ENCODE measurements at places on chromosomes 1 and 21.

GRCh38 chr1:223035724-223036478 is 107.1 kb downstream of the TLR5 start:
- H3K27me3 ChIP-seq = no peaks in the 10 kb centered on the region
- no peak for DNase-seq
- peaks cover 20% of the 10 kb centered on the region for H3K4me1 ChIP-seq
- no peak overlapping the region for H3K4me3 ChIP-seq
- no peaks in the 10 kb centered on the region for H3K36me3 ChIP-seq

DNA sequence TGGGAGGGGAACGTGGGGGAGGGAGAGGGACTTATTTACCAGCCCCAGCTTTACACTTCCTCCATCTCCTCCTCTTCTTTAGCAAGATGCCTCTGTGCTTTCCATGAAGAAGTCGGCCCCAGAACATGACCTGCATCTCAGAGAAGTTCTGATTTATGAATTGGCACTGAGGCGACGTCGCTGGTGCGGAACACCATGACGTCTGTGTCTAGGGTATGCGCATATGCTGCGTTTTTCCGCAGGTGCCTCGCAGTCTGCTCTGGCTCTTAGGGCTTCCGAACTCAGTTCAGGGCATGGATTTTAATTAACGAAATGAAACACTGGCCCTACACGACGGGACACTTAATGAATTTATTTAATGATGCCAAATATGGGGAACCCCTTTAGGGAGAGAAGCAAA is 510.3 kb downstream of the SMYD3 start:
- H3K36me3 ChIP-seq = no peaks in the 10 kb centered on the region
- no peak overlapping the region for H3K4me3 ChIP-seq
- H3K27me3 ChIP-seq = no peaks in the 10 kb centered on the region
- H3K4me1 ChIP-seq = no peaks in the 10 kb centered on the region
- DNase-seq = no peak

GRCh38 chr21:26845066-26845758 is at the start of gene ADAMTS1:
Gene ADAMTS1 (minus strand): TSS chr21:26845409. CDS start chr21:26844954, 455 bp downstream.
- H3K36me3 ChIP-seq = peaks cover 13% of the 10 kb centered on the region
- peak within 1 kb of the TSS; percentile 87 for H3K4me3 ChIP-seq
- H3K4me1 ChIP-seq = peaks cover 3% of the 10 kb centered on the region
- DNase-seq = peak; percentile 77

- no peaks in the 10 kb centered on the region for H3K27me3 ChIP-seq
- no peaks in the 10 kb centered on the region for H3K36me3 ChIP-seq
- no peak overlapping the region for H3K4me3 ChIP-seq
- no peak for DNase-seq
Measured at GRCh38 chr21:44738621-44739020, 27.2 kb upstream of the TSPEAR start.

GRCh38 chr1:77188770-77189169 is 30.5 kb downstream of the PIGK start:
- H3K36me3 ChIP-seq = no peaks in the 10 kb centered on the region
- no peaks in the 10 kb centered on the region for H3K4me1 ChIP-seq
- H3K27ac ChIP-seq = no peak overlapping the region
- H3K4me3 ChIP-seq = no peak overlapping the region
- no peaks in the 10 kb centered on the region for H3K27me3 ChIP-seq

DNA sequence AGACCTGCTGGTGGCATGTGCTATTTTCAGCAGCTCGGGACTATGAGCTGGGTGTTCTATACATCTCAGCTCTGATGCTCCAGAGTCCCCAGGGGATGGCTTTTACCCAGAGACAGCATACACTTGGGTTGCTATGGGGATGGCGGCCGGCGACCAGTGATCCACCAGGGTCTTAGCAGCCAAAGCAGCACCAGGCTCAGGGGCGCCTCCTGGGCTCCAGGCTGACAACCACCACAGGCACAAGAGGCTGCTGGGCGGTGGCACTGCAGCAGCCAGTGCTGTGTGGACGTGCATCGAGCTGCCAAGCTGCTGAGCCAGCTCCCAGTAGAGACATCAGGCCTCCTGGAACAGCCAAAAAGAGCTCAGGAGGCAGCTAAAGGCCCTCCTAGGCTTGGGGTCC is 37.6 kb upstream of the CLSTN1 start:
- H3K36me3 ChIP-seq = peaks cover 3% of the 10 kb centered on the region
- H3K27ac ChIP-seq = no peak overlapping the region
- H3K27me3 ChIP-seq = no peaks in the 10 kb centered on the region
- no peaks in the 10 kb centered on the region for H3K4me1 ChIP-seq

- H3K27me3 ChIP-seq = no peaks in the 10 kb centered on the region
- H3K4me3 ChIP-seq = no peak overlapping the region
- no peak for DNase-seq
- H3K27ac ChIP-seq = no peak overlapping the region
Measured at GRCh38 chr1:56774067-56774609, 45.1 kb downstream of the FYB2 start.

DNA sequence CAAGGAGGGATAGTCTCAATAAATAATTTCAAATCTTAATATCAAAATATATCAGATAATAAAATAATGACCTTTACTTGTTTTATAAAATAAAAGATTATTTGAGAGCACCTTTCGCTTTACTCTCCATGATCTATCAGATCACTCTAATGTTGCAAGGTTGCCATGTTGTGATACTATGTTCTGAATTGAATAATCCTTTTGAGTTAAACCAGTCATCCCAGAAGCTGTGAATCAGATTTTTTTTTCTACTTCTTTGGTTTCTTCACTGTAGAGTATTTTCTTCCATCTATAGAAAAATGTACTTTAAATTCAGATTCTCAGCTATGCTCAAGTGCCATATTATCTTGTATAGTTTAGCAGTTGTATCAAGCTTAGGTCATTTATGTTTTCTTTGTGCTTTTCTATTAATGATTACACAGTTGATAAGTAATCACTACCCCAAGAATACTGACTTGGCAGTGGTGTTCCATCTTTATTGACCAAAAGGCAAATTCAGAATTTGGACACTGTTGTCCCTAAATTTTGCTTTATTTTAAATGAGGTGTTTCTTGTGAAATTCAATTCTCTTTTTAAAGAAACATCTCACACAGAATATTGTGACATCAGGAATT is 32.9 kb downstream of the BRDT start:
- no peaks in the 10 kb centered on the region for H3K4me1 ChIP-seq
- H3K27ac ChIP-seq = no peak overlapping the region
- no peak for DNase-seq
- no peaks in the 10 kb centered on the region for H3K27me3 ChIP-seq

DNA sequence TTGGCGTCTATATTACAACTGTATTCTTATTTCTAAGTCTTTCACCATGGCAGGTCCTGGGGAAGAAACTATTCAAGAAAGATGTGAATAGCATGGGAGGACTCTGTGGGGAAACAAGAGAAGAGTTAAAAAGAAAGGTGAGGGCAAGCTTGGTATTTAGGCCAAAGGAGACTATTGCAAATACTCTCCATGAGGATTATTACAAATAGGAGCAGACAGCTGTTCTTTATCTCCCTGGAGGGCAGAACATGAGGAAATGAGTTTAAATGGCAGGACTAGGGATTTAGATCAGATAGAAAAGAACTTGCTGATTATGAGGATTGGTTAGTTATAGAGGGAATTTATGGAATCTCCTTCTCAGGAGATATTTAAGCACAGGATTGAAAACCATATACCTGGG is 186.8 kb downstream of the CDC7 start:
- H3K27me3 ChIP-seq = no peaks in the 10 kb centered on the region
- no peak overlapping the region for H3K27ac ChIP-seq
- peaks cover 29% of the 10 kb centered on the region for H3K4me1 ChIP-seq
- H3K4me3 ChIP-seq = no peak overlapping the region

GRCh38 chr1:153583976-153584375 is 18.3 kb upstream of the S100A2 start:
- no peaks in the 10 kb centered on the region for H3K36me3 ChIP-seq
- no peaks in the 10 kb centered on the region for H3K27me3 ChIP-seq
- H3K27ac ChIP-seq = no peak overlapping the region

DNA sequence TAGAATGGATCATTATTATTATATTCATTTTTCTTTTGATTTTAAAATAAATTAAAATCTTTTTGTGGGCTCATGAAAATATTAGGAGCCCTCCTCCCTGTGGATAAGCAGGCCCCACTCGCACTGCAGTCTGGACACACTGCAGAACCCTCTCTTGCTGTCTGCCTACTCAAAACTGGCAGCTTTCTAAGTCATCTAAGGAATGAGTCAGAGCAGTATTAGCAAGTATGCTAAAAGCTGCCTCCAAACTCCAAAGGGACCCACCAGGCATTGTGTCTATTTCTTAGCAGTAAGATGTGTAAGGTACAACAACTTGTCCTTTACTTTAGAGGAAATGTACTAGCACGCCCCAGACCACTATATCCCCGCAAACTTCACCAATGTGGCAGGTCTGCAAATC is 108.8 kb downstream of the SYF2 start:
- no peak overlapping the region for H3K27ac ChIP-seq
- H3K4me3 ChIP-seq = no peak overlapping the region
- no peaks in the 10 kb centered on the region for H3K36me3 ChIP-seq
- no peak for DNase-seq
- no peaks in the 10 kb centered on the region for H3K4me1 ChIP-seq
- H3K27me3 ChIP-seq = no peaks in the 10 kb centered on the region

DNA sequence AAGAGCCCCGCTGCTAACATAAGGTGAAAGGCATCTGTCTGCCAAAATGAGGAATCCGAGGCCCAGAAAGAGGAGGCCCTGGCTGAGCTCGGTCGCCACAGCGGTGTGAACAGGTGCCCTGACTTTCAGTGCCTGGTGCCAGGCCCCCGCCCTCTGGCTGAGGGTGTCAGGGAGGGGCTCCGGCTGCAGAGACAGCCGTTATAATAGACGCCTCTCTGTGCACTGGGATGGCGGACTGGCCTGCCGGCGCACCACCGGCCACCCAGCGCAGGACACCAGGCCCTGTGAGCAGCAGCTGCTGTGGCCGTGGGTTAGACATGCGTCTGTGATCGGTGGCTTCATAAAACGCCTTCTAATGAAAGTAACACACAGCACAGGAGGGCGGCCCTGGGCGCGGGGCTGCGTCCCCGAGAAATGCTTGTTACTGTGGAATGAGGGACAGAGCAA is 51.4 kb upstream of the ACTRT2 start:
- DNase-seq = no peak
- no peak overlapping the region for H3K27ac ChIP-seq
- H3K36me3 ChIP-seq = no peaks in the 10 kb centered on the region
- H3K4me3 ChIP-seq = no peak overlapping the region
- H3K27me3 ChIP-seq = no peaks in the 10 kb centered on the region

DNA sequence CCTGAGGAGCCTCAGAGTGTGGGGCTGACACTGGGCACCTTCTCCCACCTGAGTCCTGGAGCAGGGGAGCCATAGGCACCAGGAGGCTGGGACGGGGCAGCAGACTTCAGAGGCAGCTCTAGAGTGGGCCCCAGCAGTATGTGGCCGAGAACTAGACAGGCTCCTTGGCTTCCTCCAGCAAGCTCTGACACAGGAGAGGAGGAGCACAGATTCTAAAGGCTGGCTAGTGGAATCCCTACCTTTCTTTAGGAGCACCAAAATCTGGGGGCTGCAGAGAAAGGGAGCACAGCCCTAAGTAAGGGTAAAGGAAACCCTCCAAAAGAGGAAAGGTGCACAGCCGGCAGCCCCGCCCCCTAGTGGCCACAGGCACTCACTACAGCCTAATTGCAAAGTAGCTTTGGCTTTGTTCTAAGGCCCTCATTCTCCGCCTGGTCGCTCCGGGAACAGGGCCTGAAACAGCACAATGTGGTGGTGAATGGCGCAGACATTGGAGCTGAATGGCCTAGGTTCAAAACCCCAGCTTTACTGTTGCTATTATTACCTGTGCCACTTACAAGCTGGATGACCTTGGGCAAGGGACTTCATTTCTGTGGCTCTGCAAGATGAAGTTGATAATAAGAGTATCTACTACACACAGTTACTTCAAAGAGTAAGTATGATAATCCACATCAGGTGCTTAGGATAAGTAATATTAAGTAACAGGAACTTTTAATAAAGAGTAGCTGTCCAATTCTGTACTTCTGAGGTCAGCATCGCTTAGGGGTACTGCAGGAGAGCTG is 8.8 kb upstream of the GUCA2A start:
- no peak overlapping the region for H3K27ac ChIP-seq
- no peaks in the 10 kb centered on the region for H3K27me3 ChIP-seq
- peaks cover 21% of the 10 kb centered on the region for H3K4me1 ChIP-seq
- H3K36me3 ChIP-seq = no peaks in the 10 kb centered on the region
- DNase-seq = no peak

DNA sequence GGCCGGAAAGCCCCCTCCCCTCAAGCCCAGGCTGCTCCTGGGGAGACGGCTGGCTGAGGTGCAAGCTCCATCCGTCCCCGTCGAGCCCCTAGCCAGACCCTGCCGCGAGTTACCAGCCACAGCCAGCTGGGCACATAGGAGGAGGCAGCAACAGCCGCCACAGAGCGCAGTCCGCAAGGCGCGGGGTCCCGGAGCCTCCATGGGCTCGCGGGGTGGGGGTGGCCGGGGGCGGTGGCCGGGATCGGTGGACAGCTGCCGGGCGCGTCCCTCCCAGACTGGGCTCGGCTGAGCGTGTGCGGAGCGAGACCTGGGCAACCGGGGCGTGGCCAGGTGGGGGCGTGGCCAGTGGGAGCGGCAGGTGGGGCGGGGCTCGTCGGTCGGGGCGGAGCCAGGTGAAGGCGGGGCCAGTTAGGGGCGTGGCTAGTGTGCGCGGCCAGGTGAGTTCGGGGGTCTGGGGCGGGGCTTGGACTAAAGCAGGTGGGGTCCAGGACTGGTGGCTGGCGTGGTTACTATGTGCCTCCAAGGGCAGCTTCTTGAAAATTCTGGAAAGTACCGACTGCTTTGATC is at the start of gene CD164L2:
CD164L2 (minus strand) TSS at position 295 of the 567 bp plus-strand sequence; CDS start at position 201, 94 bp downstream.
- H3K27ac ChIP-seq = no peak within 1 kb of the TSS
- H3K27me3 ChIP-seq = no peaks in the 10 kb centered on the region
- H3K4me1 ChIP-seq = no peaks in the 10 kb centered on the region
- no peak within 1 kb of the TSS for H3K4me3 ChIP-seq

DNA sequence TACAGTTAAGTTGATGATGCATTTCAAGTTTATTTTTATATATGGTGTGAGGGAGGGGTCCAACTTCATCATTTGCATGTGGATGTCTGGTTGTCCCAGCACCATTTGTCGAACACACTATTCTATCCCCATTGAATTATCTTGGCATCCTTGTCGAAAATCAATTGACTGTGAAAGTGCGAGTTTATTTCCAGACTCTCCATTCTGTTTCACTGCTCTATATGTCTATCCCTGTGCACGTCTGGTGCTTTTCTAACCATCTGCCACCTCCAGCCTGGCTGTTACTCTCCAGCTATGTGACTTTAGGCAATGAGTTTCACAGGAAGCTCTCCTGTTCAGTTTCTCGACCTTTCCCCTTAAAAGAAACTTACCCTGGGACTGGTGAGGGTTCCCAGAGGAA is 137.1 kb upstream of the KLHDC7A start:
- H3K4me3 ChIP-seq = no peak overlapping the region
- H3K27me3 ChIP-seq = no peaks in the 10 kb centered on the region
- no peaks in the 10 kb centered on the region for H3K4me1 ChIP-seq
- DNase-seq = no peak
- no peak overlapping the region for H3K27ac ChIP-seq
